ENCODE measurements at places on chromosomes 5 and 9.
A peak's percentile ranks its signal among the peaks of the same experiment; 100 is the strongest.

- H3K4me3 ChIP-seq: no peak overlapping the region
- DNase-seq: no peak
- H3K4me1 ChIP-seq: no peaks in the 10 kb centered on the region
- peaks cover 100% of the 10 kb centered on the region for H3K27me3 ChIP-seq
- H3K36me3 ChIP-seq: no peaks in the 10 kb centered on the region
- no peak overlapping the region for H3K27ac ChIP-seq
Observed at GRCh38 chr9:130981002-130981755, 27.8 kb upstream of the LAMC3 start.

GRCh38 chr5:9105851-9106250 is 440.0 kb downstream of the SEMA5A start:
- no peak overlapping the region for H3K4me3 ChIP-seq
- no peak overlapping the region for H3K27ac ChIP-seq
- no peak for DNase-seq
- no peaks in the 10 kb centered on the region for H3K36me3 ChIP-seq
- H3K27me3 ChIP-seq: no peaks in the 10 kb centered on the region

GRCh38 chr5:171579976-171580411 is 160.5 kb downstream of the FGF18 start:
- no peak for DNase-seq
- no peaks in the 10 kb centered on the region for H3K4me1 ChIP-seq
- H3K27ac ChIP-seq: no peak overlapping the region
- no peaks in the 10 kb centered on the region for H3K27me3 ChIP-seq
- H3K4me3 ChIP-seq: no peak overlapping the region

DNA sequence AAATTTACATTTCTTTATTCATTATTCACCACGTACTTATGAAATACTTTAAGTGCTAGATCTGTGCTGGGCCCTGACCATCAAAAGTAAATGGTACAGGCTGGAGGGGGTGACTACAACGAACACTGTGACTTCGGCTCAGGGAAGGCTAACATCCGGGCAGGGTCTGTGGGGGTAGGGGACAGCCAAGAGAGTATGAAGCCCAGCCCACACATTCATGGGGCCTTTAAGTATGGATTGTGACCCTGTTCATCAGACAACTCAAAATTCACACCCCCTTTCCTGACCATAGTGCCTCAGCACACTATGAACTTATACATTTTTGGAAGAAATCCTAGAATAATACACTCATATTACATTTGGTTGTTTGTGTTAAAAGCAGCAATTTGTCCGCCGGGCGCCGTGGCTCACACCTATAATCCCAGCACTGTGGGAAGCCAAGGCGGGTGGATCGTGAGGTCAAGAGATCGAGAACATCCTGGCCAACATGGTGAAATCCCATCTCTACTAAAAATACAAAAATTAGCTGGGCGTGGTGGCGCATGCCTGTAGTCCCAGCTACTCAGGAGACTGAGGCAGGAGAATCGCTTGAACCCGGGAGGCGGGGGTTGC is 33.3 kb downstream of the MORN5 start:
- H3K36me3 ChIP-seq: no peaks in the 10 kb centered on the region
- no peaks in the 10 kb centered on the region for H3K4me1 ChIP-seq
- DNase-seq: no peak
- H3K27me3 ChIP-seq: no peaks in the 10 kb centered on the region
- H3K27ac ChIP-seq: no peak overlapping the region
- H3K4me3 ChIP-seq: no peak overlapping the region

DNA sequence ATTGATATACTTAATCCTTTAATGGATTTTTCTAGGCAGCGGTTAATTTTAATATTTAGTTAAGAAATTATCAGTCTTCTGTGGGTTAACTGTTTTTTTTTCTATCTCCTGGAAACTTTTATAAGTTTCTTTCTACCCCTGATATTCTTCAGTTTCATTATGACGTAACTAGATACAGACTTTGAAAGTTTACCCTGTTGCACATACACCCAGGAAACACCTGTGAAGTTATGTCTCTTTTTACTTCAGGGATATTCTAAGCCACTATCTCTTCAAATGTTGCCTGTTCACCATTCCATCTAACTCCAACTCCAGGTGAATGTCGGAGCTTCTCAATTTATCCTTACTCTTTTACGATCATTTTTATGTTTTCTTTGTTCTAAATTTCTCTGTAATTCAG is 329.0 kb downstream of the ICE1 start:
- H3K27ac ChIP-seq: no peak overlapping the region
- no peak for DNase-seq
- no peaks in the 10 kb centered on the region for H3K27me3 ChIP-seq
- H3K4me1 ChIP-seq: peaks cover 44% of the 10 kb centered on the region

DNA sequence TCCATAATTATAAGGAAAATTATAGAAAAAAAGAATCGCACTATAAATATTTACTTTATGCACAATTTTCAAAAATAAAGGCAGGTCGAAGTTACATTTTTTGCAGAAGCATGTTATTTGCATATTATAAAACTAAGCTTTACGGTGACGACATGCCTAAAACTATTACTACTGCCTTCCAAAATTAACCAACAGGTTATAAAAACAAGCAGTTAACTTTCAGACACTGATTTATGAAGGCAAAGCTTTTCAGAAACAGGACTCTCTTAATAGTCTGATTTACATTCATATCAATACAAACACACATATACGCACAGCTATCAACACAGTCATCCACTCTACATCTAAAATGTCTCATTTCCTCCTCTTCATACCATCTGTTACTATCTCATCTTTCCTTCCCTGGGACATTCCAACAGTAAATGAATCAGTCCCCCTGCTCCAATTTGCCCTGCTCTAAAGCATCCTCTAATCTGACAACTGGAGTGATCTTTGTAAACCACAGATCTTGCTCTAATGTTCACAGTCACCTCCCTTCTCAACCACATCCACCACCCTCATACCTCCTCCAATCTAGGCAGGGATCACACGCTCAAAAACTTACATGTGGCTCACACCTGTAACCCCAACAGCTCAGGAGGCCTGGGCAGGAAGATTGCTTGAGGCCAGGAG is 21.6 kb downstream of the FBXW11 start:
- DNase-seq: no peak
- no peaks in the 10 kb centered on the region for H3K27me3 ChIP-seq
- H3K4me3 ChIP-seq: no peak overlapping the region
- no peaks in the 10 kb centered on the region for H3K36me3 ChIP-seq
- H3K4me1 ChIP-seq: no peaks in the 10 kb centered on the region

GRCh38 chr9:101677861-101678260 is 60.6 kb downstream of the GRIN3A start:
- H3K27ac ChIP-seq: no peak overlapping the region
- H3K4me1 ChIP-seq: no peaks in the 10 kb centered on the region
- no peak for DNase-seq

DNA sequence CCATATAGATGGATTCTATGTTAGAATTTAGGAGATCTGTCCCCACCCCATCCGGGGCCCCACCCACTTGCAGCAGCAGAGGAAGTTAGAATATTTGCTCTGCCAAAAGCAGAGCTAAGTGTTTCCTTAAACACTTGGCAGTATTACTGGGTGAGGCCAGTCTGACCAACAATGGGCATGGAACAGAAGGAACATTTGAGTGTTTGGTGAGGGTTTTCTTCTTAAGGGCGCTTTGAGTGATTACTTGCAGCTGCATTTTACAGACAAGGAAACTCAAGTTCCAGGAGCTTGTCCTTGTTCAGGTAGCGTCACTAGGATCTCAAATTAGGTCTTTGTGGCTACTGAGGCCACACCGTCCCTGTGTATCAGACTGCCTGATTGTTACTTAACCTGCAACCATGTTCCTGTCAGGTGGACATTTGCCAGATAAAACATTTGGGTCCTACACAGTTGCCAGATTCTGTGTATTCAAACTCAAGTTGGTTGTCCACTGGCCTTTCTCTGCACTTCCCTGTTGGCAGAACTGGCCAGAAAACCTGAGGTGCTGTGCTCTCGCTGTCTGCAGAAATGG is 59.3 kb downstream of the SLC46A2 start:
- no peak for DNase-seq
- no peaks in the 10 kb centered on the region for H3K36me3 ChIP-seq
- H3K27me3 ChIP-seq: no peaks in the 10 kb centered on the region
- no peak overlapping the region for H3K4me3 ChIP-seq
- no peaks in the 10 kb centered on the region for H3K4me1 ChIP-seq
- no peak overlapping the region for H3K27ac ChIP-seq

DNA sequence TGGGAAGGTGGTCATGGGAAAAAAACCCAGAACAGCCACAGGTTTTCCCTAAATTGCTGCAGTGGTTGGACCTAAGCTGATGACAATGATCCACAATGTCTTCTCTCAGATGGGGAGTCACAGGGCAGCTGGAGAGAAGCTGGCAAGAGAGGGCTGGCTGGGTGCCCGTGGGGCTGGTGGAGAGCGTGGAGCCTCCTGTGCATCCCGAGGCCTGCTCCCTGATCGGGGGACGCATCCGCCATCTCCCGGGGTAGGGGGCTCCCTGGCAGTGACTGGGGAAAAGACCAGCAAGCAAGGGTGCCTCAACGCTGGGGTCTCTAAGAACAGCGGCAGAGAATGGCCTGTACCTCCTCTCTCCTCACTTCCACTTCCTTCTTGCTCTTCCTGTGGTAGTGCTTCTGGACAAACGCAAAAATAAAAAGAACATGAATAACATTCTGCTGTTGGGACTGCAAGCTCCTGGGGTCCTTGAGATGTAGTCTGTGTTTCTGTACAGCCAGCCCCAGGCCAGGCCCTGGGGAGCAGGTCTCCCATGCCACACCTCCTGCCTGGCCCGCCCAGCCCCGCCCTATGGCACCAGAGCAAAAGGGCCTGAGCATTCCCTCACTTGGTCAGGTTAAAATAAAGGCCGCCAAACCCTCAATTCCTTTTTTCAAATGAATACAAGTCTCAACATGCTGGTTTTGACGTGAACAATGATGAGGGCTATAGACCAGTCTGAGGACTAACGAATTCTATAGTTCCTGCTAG is 7.0 kb upstream of the MRNIP start:
- H3K27me3 ChIP-seq: no peaks in the 10 kb centered on the region
- H3K4me3 ChIP-seq: no peak overlapping the region
- no peaks in the 10 kb centered on the region for H3K4me1 ChIP-seq
- DNase-seq: no peak
- H3K36me3 ChIP-seq: no peaks in the 10 kb centered on the region
- no peak overlapping the region for H3K27ac ChIP-seq

DNA sequence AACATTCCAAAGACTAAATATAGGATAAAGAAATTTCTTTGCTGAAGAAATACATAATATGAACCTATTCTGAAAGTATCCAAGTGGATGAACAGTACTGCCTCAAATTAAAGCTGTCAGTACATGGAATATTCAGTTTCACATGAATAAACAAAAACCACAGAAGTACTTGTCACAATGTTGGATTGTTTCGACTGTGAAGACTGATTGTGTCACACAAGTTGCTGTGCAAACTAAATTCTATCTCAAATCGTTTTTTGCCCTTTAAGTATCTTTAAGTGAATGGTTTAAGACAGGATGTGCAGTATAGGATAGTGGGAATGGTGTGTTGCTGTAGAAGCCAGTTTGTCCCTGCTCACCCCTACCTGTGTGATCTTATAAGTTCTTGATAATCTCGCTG is 137.4 kb upstream of the OTULINL start:
- H3K27ac ChIP-seq: no peak overlapping the region
- no peak overlapping the region for H3K4me3 ChIP-seq
- no peaks in the 10 kb centered on the region for H3K4me1 ChIP-seq
- no peaks in the 10 kb centered on the region for H3K27me3 ChIP-seq
- no peak for DNase-seq

DNA sequence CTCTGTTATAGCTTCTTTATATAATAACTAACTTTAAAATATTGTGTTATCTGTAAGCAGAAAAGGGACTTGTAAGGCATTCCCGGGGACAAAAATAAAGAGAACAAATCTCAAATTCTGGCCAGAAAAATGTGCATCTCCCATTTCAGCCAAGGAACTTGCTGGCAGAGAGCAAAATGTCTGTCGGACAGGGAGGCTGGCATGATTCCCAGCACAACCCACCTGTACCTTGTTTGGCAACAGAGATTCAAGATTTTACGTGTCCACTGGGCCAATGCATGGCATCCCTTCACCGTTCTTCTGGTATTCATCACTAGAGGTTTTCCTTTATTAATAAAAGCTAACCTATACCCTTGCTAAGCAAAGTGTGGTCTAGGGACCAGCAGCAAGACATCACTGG is 566.6 kb downstream of the PSAT1 start:
- H3K36me3 ChIP-seq: no peaks in the 10 kb centered on the region
- no peaks in the 10 kb centered on the region for H3K27me3 ChIP-seq
- no peak overlapping the region for H3K27ac ChIP-seq
- no peak for DNase-seq
- no peaks in the 10 kb centered on the region for H3K4me1 ChIP-seq
- no peak overlapping the region for H3K4me3 ChIP-seq

GRCh38 chr9:83698976-83699585 is 8.7 kb downstream of the UBQLN1 start:
- peak overlapping the region; percentile 31 for H3K27ac ChIP-seq
- H3K27me3 ChIP-seq: no peaks in the 10 kb centered on the region
- no peak overlapping the region for H3K4me3 ChIP-seq
- peaks cover 11% of the 10 kb centered on the region for H3K4me1 ChIP-seq
- DNase-seq: peak; percentile 14

GRCh38 chr5:15549961-15550360 is 50.0 kb downstream of the FBXL7 start:
- no peak for DNase-seq
- no peaks in the 10 kb centered on the region for H3K36me3 ChIP-seq
- no peaks in the 10 kb centered on the region for H3K4me1 ChIP-seq

GRCh38 chr9:99964336-99964735 is 57.9 kb downstream of the STX17 start:
- no peaks in the 10 kb centered on the region for H3K4me1 ChIP-seq
- no peaks in the 10 kb centered on the region for H3K36me3 ChIP-seq
- H3K4me3 ChIP-seq: no peak overlapping the region
- no peak overlapping the region for H3K27ac ChIP-seq

DNA sequence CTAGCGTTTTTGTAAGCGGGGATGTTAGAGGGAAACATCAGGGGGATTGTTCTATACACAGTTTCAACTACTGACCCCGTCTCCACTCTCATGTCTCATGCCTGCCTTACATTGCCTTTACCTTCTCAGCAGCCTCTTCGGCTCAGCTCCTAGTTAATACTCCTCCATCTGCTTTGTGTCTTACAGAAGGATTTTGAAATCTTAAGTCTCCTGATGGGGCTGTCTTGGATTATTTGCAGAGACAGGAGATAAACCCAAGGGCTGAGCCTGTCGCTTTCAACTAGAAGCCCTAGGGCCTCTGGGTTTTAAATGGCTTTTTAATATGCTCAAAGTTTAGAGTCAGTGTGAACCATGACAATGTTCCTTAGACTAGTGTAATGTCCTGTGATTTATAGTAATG is 161.5 kb downstream of the CARTPT start:
- DNase-seq: no peak
- H3K4me1 ChIP-seq: no peaks in the 10 kb centered on the region
- H3K27ac ChIP-seq: no peak overlapping the region
- no peaks in the 10 kb centered on the region for H3K27me3 ChIP-seq
- no peaks in the 10 kb centered on the region for H3K36me3 ChIP-seq

DNA sequence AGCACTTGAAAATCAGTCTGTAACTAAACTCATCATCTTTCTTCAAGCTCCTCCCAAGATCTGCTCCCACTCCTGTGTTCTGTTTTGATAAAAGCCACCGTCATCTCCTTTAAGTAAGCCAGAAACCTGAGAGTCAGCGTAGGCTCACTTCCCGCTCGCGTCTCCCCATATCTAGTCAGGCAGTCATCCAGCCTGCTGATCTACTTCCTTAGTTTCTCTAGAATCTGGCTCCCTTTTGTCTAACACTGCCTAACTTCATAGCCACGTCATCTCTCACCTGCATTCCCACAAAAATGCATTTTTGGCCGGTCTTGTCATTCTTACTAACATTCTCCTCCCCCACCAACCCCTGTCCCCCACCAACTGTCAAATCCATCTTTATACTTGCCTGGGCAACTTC is 3.0 kb upstream of the TJP2 start:
- H3K27ac ChIP-seq: no peak overlapping the region
- H3K4me1 ChIP-seq: peaks cover 10% of the 10 kb centered on the region
- no peaks in the 10 kb centered on the region for H3K36me3 ChIP-seq
- H3K27me3 ChIP-seq: no peaks in the 10 kb centered on the region
